ENCODE measurements at places on chromosomes 3 and 15. TPM values are rescaled to one million over a fixed set of nuclear protein-coding genes. Genes with fewer than 3 reads are reported as not detected.

GRCh38 chr15:77058468-77058867 lies 12.4 kb downstream of the TSPAN3 start:
- DNase-seq, result no peak

DNA sequence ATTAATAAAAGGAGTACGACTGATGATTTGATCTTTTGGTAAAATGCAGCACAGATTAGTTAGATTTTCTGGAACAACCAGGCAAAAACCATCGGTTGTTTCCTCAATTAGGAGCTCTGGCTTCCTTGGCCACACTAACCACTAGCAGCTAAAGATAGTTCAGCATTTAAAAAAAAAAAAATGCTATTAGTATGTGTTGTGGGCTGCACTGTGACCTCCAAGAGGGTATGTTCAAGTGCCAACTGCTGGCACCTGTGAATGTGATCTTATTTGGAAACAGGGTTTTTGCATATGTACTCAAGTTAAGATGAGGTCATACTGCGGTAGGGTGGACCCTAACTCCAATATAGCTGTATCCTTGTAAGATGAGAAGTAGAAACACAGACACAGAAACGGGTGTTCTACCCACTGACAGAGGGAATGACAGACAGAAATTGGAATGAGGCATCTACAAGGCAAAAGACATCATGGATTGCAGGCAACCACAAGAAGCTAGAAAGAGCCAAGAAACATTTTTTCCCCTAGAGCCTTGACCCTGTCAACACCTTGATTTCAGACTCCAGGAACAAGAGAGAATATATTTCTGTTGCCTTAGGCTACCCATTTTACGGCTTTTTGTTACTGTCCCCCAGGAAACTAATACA lies 534.6 kb upstream of the ROBO2 start:
- no peak for DNase-seq

SLC28A2 gene
- not detected for total RNA-seq

CD200 gene
- total RNA-seq, result not detected

All from Caki2 (cell line).